SHP77 (cell line): ENCODE measurements at places on chromosomes 2 and 18.

DNA sequence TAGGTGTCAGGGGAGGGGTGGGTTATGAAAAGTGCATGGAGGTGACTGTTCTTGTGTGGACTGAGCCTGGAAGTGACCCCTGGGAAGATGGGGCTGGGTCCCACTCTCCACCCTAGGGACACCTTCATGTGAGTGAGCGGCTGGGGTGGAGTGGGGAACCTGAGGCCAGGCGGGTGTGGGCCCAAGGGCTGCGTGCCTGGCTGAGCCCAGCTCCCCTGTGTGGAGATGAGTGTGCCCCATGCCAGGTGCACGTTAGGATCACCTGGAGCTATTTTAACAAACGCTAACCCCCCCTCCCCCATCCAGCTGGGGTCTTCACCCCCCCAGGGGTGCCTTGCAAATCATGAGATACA is 26.5 kb downstream of the ZAP70 start:
- no peak for DNase-seq

GRCh38 chr2:126496493-126496892 is 159.5 kb upstream of the GYPC start:
- DNase-seq = no peak

GRCh38 chr2:33104052-33104623 is 157.4 kb downstream of the LTBP1 start:
- DNase-seq = no peak

DNA sequence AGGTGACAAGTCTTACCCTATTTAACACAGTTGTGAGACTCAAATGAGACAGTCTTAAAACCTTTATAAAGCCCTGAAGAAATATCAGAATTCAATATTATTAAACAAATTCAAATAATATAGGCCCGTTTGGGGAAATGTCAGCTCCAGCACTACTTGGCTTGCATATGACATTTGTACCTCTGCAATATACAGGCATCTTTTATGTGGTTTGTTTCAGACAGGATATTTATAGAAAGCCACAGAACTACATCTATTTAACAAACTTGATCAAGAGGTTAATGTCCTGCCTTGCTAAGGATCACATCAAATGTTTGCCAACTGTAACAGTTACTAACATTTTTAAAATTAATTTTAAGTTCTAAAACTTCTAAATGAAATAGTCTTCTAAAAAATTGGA is 3.2 kb upstream of the MREG start:
- DNase-seq = no peak

DNA sequence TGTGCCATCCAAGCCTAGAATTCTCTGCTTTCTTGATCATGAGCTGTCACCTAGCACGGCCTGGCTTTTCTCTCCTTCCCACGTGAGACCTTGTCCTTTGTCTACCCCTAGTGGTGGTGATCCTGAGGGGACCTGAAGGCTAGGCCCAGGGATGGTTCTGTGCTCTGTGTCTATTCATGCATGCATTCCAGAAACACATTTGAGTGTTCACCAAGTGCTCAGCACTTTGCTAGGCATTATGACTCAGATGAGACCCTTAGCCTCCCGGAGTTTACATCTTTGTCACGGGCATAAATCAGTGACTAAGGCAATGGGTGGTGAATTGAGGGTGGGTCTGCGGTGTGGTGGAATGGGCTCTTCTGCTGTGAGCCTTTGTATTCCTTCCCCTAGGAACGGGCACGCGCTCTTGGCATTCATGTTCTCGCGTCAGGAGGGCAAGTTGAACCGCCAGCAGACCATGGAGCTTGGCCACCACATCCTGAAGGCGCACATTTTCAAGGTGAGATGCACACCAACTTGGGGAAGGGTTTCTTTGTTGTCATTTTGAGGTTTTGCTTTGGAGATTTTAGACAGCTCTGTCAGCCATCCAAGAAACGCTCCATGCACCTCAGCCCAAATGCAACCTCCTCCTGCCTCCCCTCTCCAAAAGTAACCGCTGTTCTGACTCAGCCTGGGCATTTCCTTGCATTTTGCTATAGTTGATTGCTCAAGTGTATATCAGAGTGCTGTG is 100.9 kb downstream of the WDSUB1 start:
- no peak for DNase-seq

GRCh38 chr2:185279999-185280398 is 458.6 kb upstream of the FSIP2 start:
- DNase-seq = no peak
